OCI-M1 (cell line): ENCODE measurements at places on chromosomes 13 and 19.
A peak's percentile ranks its signal among the peaks of the same experiment; 100 is the strongest.

DNA sequence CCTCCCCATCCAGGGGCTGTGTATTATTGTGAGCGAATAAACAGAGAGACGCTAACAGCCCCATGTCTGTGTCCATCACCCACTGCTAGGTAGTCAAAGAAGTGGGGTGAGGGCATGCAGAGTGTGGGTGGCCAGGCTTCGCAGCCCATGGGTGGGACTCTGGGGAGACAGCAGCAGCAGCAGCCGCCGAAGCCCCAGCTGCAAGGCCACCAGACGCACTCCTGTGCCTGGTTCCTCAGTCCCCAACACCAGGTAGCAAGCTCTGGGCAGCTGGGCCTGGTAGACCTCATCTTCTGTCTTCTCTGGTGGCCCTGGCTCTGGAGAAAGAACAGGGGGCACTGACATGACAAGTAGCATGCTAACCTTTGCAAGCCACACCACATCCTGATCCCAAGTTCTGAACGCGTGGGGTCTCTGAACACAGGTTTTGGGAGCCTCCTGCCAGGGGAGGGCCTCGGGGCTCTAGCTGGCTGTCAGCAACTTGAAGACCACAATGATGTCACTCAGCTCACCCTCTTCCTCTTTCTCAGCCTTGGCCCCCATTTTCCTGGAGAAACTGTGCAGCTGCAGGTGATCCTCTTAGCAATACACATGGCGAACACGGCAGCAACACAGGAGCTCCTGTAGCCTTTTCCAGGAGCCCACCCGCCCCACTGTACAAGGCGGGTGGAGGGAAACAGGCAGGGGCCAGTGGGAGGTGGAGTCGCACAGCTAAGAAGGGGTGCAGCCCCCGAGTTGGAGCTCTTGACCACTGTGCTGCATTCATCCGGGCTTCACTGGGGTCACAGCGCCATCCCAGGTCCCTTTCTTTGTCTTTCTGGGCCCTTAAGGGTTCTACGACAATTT lies 5.8 kb downstream of the FUZ start:
- DNase-seq, result peak; percentile 30

DNA sequence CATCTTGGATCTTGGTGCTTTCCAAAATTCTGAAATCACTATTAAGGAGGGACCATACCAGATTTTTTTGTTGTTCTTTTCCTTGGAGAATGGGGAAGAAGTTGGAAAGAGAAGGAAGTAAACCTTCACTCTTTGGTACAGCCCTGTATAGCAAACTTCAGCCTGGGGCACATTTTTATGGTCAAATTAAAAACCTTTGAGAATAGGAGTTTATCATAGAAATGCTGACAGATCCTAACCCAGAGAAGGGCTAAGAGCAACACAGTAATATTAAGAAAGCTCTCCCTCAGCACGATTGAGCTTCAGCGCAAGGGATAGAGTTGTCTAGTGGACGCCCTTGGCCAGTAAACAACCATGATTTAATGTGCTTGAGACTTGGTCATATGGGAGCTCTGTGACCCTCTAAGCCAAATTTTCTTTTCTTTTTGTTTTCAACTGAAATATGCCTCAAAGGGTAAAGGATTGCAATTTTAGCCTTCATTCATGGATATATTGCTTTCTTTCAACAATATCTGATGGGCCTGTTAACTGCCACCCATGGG lies 294.3 kb upstream of the MAB21L1 start:
- no peak for DNase-seq

DNA sequence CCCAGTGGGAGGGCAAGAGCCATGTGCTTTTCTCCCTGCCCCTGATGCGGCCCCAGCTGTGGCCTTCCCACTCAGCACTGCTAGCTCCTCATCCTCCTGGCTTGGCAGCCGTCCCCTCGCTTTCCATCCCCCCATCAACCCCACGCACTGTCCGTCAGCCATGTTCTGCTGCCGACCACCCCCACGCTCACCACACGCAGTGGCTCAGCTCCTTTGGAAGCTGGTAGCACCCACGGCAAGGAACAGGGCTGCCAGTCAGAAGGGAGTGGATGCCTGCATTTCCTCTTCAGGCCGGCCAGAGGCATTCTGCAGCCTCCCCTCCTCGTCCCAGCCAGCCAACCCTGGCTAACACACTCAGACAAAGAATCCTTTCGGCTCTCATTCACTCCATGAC lies 6.3 kb downstream of the CALM3 start:
- DNase-seq, result no peak

DNA sequence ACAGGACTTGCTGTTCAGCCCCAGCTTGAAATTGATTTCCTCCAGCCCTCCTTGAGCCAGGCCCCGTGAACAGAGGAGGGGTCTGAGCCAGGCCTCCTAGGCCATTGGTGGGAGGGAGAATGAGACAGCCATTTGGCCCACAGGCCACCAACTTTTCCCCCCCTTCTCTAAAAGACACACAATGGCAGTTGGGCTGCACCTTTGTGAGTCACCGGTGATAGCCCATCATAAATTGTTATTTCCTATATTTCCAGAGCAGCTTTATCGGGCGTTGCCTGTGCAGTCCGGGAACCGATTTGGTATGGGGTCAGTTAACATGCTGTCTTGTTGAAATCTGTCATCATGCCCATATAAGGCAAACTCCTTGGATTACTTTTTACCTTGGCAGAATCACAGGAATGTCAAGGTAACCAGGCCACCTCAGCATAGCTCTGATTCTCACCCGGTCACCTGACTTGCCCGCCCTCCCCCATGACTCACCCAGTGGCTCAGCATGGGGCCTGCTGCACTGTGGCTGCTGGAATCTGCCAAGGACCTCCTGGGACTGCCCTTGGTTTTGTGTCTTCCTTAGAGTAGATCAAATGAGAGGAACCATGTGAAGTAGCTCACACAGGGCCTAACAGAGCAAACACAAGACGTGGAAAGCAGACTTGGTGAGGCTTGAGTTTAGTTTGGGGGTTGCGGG lies 36.1 kb downstream of the ACTN4 start:
- DNase-seq, result peak; percentile 93

DNA sequence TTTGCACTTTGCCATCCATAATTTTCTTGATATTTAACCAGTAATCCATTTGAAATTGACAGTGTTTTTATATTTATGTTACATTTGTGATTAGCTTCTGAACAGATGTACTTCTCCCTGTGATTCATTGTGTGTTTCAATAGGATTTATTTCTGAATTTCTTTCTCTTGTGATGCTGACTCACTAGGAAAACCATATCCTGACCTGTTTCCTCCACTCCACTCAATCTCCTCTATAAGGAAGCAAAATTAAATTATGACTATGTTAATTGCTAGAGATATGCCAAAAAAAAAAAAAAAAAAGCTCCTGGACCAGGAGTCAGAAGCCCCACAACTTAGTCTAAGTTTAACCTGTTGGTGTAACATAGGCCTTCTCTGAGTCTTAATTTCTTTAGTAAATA lies 614.6 kb upstream of the SPRY2 start:
- DNase-seq, result no peak

DNA sequence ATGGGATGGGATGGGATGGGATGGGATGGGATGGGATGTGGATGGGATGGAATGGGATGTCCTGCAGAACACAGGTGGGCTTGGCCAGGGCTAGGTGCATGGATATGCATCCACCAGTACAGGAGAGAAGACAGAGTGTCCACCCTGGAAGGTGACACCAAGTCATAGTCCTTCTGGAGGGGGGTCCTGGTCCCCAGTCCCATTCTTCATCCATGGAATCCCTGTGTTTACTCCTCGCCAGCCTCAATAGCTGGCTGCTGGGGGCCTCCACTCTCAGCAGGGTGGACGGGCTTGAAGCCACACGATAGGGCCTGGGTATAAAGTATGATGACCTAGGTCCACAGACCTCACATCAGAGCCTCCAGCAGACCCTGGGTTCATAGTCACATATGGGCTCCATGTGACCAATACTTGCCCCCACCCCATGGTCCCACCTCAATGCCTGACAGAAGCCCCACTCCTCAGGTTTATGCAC lies 40.1 kb downstream of the RFX2 start:
- DNase-seq, result no peak

DNA sequence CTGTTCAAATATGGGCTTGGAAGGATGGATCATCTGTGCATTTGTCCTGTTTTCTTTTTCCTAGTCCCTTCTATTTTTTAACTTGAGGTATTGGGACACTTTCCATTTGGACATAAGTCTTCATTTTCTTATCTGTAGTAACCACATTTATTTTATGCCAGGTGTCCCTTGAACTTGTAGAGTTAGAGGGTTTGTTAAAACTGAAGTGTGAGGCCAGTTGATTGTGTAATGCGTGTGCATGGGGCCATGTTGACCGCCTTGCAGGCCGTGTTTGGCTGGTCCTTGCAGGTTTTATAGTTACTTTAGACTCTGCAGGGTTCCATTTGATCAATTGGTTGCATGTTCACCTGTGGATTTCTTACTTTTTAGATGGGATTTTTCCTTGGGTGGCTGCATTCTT lies 21.0 kb downstream of the SAE1 start:
- DNase-seq, result peak; percentile 38

DNA sequence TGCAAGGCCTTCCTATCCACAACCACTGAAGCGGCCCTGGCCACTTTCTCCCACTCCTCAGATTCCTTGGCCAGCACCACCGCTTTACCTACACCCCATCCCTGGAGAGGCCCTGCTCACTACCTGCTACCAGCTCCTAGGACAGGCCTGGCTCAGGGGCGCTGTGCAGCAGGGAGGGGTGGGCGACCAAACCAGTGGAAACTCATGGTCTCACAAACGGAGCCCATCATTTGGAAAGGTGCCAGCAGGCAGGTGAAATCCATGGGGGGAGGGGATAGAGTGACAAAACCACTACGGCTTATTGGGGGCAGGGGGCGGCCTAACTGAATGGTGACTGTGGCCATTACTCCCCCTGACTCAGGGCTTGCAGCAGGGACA lies 27.6 kb downstream of the C19orf47 start:
- no peak for DNase-seq

DNA sequence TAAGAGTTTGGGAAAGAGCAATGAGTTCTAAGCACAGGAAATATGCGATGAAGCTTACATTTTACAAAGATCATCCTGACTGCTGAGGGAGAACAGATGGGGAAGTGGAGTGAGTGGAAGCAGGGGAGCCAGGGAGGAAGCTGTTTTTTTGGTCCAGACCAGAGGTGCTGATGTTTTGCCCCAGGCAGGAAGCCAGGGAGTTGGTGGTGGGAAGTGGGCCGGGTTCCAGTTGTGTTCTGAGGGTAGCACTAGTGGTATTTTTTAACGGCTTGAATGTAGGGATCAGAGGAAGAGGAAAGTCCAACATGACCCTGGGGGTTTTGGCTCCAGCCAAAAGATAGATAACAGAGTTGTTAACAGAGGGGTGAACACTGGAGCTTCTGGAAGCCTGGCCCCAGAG lies 20.7 kb upstream of the OLFM4 start:
- DNase-seq, result no peak

DNA sequence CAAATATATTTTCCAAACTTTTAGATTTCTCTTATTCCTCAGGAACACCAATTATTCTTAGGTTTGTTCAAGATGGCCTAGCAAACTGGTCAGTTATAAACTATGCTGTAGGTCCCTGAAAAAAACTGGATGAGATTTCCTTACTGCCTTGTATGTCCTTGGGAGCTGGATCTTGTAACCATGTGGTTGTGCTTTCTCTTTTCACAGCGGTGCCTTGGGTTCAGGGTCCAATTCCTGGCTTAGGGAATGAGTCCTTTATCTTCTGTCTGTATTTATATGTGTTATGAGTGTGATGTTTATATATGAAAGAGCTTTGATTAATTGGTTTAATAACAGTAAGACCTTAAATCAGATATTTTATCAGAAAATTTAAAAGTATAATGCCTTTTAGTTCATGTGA lies 23.5 kb upstream of the GRTP1 start:
- no peak for DNase-seq

GRCh38 chr13:77218274-77218673 lies 108.6 kb downstream of the MYCBP2 start:
- DNase-seq, result no peak

GRCh38 chr19:29662604-29663404 lies 2.5 kb upstream of the PLEKHF1 start:
- peak; percentile 52 for DNase-seq

GRCh38 chr19:45882652-45883585 lies 3.0 kb downstream of the IRF2BP1 start:
- DNase-seq, result peak; percentile 96

GRCh38 chr13:39159393-39159792 lies 121.1 kb downstream of the NHLRC3 start:
- DNase-seq, result no peak

GRCh38 chr19:50518091-50519005 lies 4.6 kb upstream of the ASPDH start:
- DNase-seq, result no peak

DNA sequence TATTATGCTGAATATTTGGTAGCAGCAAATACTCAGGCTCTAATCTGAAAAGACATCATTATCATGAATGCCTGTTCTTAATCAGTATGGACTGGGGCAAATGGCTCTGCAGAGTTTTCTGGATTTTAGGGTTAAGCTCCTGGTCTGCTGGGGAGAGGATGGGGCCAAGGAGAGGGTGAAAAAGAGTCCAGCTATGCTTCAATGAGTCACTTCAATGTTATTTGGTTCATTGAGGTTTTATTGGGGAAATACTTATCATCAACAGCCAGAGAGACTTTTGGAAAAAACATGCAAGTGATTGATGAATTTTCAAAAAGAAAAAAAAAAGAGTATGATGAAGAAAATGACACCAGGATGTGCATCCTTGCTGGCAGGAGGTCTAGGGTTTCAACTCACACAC lies 278.3 kb downstream of the UQCRFS1 start:
- no peak for DNase-seq

DNA sequence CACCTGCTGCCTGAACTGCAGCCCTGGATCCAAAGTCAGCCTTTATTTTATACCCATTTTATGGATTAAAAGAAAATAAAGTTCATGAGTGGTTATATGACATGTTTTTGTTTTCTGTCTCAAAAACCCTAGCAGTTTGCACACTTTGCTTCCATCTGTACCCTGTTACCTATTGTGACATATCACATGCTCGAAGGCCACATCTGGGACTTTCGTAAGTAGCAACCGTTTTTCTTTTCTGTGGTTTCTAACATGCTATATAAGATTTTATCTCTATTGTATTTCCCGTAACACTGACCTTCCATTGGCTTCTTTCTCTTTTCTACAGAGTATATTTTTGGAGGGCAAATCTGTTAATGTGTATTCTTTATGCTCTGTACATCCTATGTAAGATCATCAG lies 1007.2 kb downstream of the PCDH9 start:
- peak; percentile 54 for DNase-seq

- DNase-seq, result peak; percentile 66
Measured at GRCh38 chr13:40230833-40231266, 435.6 kb downstream of the FOXO1 start.

GRCh38 chr19:17557466-17557865 lies 2.0 kb downstream of the COLGALT1 start:
- DNase-seq, result no peak
